Activated T-cell treated with anti-CD3 and anti-CD28 coated beads for 4 hours (primary cell): ENCODE measurements at places on chromosomes 6 and 20.

- no peak for DNase-seq
Observed at GRCh38 chr20:10012464-10012863, 22.3 kb upstream of the ANKEF1 start.

GRCh38 chr6:134495890-134496248 is 178.0 kb upstream of the SGK1 start:
- DNase-seq: no peak

GRCh38 chr6:7528565-7528964 is 12.9 kb upstream of the DSP start:
- DNase-seq: no peak

- no peak for DNase-seq
Observed at GRCh38 chr6:14634072-14634471, 516.5 kb downstream of the CD83 start.

DNA sequence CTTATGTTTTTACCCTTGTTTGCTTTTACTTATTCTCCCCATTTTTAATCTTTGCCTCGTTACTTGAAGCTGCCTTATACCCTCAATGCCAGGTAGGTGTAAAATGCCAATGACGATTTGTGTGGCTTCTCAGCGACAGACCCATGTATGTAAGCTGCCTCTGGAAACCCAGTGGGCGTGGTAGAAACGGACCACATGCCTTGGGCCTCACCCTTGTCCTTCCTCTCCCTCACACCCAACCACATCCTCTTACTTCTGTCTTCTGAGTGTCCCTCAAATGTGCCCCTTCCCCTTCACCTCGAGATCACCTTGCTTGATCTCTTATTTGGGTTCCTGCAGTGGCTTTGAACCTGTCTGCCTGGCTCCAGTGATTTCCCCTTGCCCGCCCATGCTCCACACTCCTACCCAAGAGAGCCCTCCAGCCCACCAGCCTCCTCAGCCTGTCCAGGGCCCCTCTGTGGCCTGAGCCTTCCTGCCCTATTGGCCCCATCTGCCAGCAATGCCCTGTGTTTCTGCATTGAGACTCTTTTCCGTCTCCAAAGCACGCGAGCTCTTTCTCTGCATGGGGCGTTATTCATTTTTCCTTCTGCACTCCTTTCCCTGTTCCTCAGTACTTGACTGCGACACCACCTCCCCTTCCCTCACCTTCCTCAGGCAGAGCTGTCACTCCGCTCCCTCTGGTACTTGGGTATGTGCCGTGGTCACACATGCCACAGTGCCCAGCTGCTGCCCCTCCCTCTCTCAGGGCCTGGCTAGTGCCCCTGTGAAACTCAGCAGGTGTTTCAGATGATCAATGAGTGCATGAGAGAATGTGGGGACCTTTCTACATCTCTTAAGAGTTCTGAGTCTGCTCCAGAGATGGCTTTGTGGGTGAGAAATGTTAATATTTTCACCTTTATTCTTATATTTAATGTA is 115.4 kb downstream of the SLX4IP start:
- no peak for DNase-seq

GRCh38 chr20:39136798-39137197 is 174.7 kb downstream of the DHX35 start:
- no peak for DNase-seq

DNA sequence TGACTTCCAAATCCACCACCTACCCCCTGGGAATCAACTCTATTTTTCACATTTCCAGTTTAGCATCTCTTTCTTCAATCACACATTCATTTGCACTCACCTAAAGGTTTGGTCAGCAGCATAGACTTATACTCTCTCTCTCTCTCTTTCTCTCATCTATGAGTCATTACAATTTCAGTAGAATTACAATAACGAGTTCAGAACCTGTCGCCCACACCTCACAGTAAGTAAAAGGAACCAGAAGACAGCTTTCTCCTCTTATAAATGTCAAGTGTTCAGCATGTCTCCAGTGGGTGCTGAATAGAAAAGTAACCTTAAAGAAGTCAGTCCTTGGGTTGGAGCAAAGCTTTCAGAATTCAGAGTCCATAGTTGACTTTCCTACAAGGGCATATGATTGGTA is 1.1 kb upstream of the PHACTR1 start:
- no peak for DNase-seq

GRCh38 chr6:149109397-149110070 is 208.0 kb upstream of the TAB2 start:
- DNase-seq: no peak

- no peak for DNase-seq
Observed at GRCh38 chr6:63553900-63554299, 18.4 kb upstream of the LOC128125822 start.

GRCh38 chr20:58695084-58695722 is 2.6 kb downstream of the NPEPL1 start:
- DNase-seq: no peak
